H1 (cell line): ENCODE measurements at places on chromosomes 3 and 15.

DNA sequence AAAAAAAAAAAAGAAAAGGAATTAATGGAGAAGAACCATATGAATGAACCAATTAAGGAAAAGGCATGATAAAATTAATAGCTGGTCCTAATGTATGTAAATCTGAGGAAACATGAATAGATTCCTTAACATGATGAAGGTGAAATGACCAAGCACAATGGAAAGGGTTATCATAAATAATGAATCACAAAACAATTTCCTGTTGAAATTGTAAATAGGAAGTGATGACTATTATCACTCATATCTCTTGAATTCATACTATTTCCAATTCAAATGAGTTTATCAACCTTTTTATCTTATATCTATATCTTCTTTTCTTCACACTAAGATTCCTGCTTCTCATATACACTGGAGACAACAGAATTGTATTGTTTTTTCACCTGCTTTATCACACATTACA, 32.0 kb downstream of the AADACL2 start:
- no peaks in the 10 kb centered on the region for H3K4me1 ChIP-seq
- H3K36me3 ChIP-seq, result no peaks in the 10 kb centered on the region
- H3K4me3 ChIP-seq, result no peak overlapping the region
- H3K27me3 ChIP-seq, result no peaks in the 10 kb centered on the region
- DNase-seq, result no peak

GRCh38 chr3:73624821-73625665, at the start of gene PDZRN3:
Gene PDZRN3 (minus strand): TSS chr3:73624941.
- peak within 1 kb of the TSS; percentile 70 for H3K4me3 ChIP-seq
- H3K36me3 ChIP-seq, result no peaks in the 10 kb centered on the region
- H3K27me3 ChIP-seq, result no peaks in the 10 kb centered on the region
- H3K27ac ChIP-seq, result no peak within 1 kb of the TSS
- DNase-seq, result peak; percentile 34

DNA sequence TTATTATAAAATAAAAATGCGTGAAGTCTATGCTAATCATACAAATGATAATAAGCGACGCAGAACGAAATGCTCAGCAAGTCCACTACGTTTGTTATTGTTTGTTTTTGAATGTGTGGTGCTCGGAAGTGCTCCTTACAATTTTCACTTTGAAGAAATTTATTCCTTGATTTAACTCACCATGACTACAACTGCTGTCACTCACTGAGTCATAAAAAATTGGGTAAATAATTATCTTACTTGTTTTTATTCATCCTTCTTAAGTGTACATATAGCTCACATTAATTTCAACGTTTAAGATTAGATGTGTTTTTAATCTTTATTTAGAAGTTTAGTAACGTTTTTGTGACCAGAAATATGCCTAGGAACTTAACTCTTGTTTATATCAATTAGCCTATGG, 66.7 kb upstream of the NANOGP8 start:
- DNase-seq, result no peak
- H3K4me1 ChIP-seq, result no peaks in the 10 kb centered on the region
- H3K4me3 ChIP-seq, result no peak overlapping the region
- H3K27ac ChIP-seq, result no peak overlapping the region
- H3K27me3 ChIP-seq, result no peaks in the 10 kb centered on the region
- H3K36me3 ChIP-seq, result no peaks in the 10 kb centered on the region

GRCh38 chr3:180176059-180176458, 139.3 kb upstream of the PEX5L start:
- H3K27ac ChIP-seq, result no peak overlapping the region
- H3K4me3 ChIP-seq, result no peak overlapping the region
- DNase-seq, result no peak
- no peaks in the 10 kb centered on the region for H3K27me3 ChIP-seq
- H3K36me3 ChIP-seq, result no peaks in the 10 kb centered on the region

DNA sequence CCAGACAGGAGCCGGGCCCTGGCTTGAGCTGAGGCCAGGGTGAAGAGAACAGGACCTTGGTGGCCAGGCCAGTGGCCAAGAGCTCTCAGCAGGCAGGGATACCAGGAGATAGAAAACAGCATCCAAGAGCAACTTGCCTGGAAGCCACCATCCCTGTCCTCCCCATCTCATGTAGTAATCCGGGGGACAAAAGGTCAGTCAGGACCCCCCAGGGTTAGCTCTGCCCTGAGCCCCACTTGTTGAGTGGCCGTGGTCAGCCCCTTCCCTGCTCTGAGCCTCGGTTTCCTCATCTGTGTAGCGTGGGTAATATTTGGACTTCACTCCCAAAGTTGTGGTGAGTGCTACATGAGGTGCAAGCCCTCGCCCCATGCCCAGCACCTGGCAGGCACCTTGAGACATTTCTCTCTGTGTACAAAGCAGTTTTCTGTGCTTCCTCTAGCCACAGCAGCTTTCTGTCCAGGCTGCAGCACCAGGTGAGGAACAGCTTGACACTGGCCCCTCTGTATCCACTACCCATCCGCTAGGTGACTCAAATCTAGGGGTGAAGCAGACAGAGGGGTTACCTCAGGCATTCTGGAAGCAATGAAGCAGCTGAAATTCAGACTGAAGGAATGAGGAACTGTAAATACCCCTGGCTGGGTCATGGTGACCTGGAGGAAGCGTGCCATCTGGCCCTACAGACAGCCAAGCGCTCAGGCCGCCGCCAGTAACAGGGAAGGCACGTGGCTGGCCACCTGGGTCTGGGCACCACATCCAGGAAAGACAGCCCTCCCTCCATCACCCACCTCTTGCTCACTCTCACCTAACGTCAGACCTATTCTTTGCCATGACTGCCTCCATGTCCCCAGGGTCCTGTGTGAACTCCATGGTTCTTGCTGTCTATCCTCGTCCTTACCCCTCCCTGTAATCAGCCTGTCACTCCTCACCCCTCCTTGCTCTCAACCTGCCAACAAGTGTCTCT, 6.7 kb downstream of the CISH start:
- H3K4me3 ChIP-seq, result no peak overlapping the region
- H3K27me3 ChIP-seq, result peaks cover 5% of the 10 kb centered on the region
- no peaks in the 10 kb centered on the region for H3K36me3 ChIP-seq

- H3K27me3 ChIP-seq, result no peaks in the 10 kb centered on the region
- 0 out of 2 replicates have a peak, but pooled peaks cover 3% of the 10 kb centered on the region for H3K4me1 ChIP-seq
- H3K36me3 ChIP-seq, result no peaks in the 10 kb centered on the region
- H3K27ac ChIP-seq, result no peak overlapping the region
- no peak for DNase-seq
Measured at GRCh38 chr3:184780981-184781515, 30.9 kb upstream of the VPS8 start.

DNA sequence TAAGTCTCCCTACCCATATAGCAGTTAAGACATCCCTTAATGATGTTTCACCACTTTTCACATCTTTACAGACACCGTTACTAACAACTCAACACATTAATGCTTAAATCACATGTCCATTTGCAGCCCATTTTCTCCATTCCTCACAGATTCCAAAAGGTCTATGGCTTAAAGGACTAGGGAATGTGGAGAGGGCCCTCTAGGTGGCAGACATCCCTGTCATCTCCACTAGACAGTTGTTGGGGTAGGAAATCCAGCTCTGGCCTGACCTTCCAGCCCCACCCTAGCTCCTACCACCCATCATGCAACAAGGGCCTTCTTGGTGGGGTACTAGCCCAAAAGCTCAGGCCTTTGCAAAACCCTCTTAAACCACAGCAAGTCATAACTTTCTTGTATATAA, 25.2 kb downstream of the CPEB1 start:
- no peak overlapping the region for H3K4me3 ChIP-seq
- no peaks in the 10 kb centered on the region for H3K36me3 ChIP-seq
- no peaks in the 10 kb centered on the region for H3K4me1 ChIP-seq
- no peaks in the 10 kb centered on the region for H3K27me3 ChIP-seq
- H3K27ac ChIP-seq, result no peak overlapping the region

- peaks cover 3% of the 10 kb centered on the region for H3K4me1 ChIP-seq
- peak; percentile 57 for DNase-seq
- no peaks in the 10 kb centered on the region for H3K27me3 ChIP-seq
Measured at GRCh38 chr3:61563313-61564271, 2.2 kb downstream of the PTPRG start.

DNA sequence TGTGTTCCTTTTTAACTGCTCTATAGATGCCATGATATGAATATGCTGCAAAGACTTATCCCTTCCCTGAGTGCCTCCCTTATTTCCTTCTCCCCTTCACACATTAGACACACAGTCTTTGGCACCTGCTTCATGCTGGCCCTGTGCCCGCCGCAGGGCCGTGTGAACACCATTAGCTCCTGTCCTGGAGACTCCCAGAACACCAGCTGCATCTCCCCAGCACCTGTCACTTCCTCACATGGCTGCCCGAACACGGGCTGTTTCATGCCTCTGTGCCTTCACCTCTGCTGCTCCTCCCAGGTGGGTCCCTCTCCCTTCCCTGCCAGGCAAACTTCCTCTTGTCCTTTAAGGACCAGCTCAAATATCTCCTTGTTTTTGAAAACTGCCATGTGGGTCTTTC, 40.5 kb upstream of the SEC13 start:
- DNase-seq, result no peak
- H3K4me1 ChIP-seq, result no peaks in the 10 kb centered on the region
- H3K27me3 ChIP-seq, result no peaks in the 10 kb centered on the region
- H3K27ac ChIP-seq, result no peak overlapping the region
- H3K36me3 ChIP-seq, result no peaks in the 10 kb centered on the region
- no peak overlapping the region for H3K4me3 ChIP-seq

GRCh38 chr15:101168463-101168824, 83.4 kb downstream of the CHSY1 start:
- no peak overlapping the region for H3K4me3 ChIP-seq
- no peaks in the 10 kb centered on the region for H3K4me1 ChIP-seq
- no peak overlapping the region for H3K27ac ChIP-seq
- H3K36me3 ChIP-seq, result no peaks in the 10 kb centered on the region
- no peak for DNase-seq

DNA sequence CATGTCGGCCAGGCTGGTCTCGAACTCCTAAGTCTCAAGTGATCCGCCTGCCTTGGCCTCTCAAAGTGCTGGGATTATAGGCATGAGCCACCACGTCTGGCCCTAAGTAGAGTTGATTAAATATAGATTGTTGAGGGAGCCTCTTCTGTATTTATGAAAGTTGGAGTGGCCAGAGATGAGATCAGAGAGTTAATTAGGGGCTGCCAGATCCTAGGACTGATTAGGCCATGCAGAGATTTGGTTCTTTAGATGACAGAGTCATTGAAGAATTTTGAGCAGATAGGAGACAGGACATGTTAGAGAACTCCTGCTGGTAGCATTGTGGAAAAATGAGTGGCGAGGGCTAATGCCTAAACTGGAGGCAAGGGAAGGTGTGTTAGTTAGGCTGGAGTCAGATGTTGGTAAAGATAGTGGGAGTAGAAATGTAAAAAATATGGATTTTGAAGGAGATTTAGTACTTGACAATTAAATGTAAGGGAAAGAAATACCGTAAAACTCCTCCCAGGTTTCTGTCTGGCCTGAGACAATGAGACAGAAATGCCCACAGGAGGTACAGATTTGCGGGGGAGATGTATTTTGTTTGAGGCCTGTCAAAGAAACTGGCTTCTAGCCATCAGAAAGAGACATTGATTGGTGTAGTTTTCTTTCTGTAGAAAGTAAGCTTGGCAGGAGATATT, 23.4 kb downstream of the SACM1L start:
- peaks cover 22% of the 10 kb centered on the region for H3K36me3 ChIP-seq
- no peaks in the 10 kb centered on the region for H3K4me1 ChIP-seq
- H3K27me3 ChIP-seq, result no peaks in the 10 kb centered on the region

GRCh38 chr3:192818126-192818525, 90.8 kb upstream of the FGF12 start:
- H3K36me3 ChIP-seq, result no peaks in the 10 kb centered on the region
- H3K4me3 ChIP-seq, result no peak overlapping the region
- no peak overlapping the region for H3K27ac ChIP-seq
- no peak for DNase-seq
- H3K27me3 ChIP-seq, result no peaks in the 10 kb centered on the region
- peaks cover 5% of the 10 kb centered on the region for H3K4me1 ChIP-seq

DNA sequence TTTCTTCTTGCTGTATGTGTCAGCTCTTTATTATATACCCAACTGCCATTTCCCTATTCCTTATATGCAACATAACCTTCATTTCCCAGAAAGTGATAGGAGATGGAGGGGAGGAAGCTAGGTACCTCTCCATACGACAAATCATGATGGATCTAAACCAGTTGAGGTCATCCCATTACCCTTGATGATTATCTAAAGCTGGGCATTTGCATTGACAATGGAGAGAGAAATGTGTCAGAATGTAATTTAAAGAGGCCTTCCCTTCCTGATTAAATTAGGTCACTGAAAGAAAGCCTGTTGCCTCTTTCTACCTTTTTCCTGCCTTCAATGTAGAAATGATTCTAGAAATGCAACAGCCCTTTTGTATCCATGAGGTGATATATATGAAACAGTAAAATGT, 81.9 kb downstream of the SUCNR1 start:
- no peaks in the 10 kb centered on the region for H3K36me3 ChIP-seq
- no peak overlapping the region for H3K27ac ChIP-seq
- no peak for DNase-seq
- H3K27me3 ChIP-seq, result no peaks in the 10 kb centered on the region
- H3K4me3 ChIP-seq, result no peak overlapping the region

GRCh38 chr3:111831840-111832239, 27.2 kb upstream of the PHLDB2 start:
- H3K4me3 ChIP-seq, result no peak overlapping the region
- H3K36me3 ChIP-seq, result no peaks in the 10 kb centered on the region
- no peak overlapping the region for H3K27ac ChIP-seq
- H3K4me1 ChIP-seq, result no peaks in the 10 kb centered on the region
- no peak for DNase-seq
- H3K27me3 ChIP-seq, result 0 out of 2 replicates have a peak, but pooled peaks cover 2% of the 10 kb centered on the region

DNA sequence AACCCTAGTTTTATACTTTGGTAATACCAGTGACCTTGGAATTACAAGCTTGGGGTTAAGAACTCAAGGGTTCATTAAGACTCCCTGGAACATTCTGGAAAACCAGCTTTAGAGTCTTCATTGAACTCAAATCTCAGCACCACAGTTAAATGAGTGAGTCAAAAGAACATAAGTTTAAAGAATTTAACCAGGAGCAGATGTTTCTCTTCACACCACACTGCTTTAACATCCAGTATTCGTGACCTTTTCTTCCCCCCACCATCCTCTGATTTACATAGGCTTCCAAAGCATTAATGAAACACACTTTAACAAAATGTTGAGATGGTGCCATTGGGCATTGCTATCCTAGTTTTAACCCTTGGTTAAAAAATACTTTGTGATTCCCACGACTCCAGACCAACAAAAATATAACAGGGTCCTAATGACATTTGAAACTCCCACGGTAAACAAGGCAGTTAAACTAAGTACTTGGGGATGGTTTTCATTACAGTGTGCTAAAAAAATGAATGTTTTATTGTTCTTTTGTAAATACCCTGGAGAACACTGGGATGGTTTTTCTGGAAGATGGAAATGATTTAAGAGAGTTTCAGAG, 123.9 kb downstream of the OXNAD1 start:
- H3K27ac ChIP-seq, result no peak overlapping the region
- no peak for DNase-seq
- no peaks in the 10 kb centered on the region for H3K36me3 ChIP-seq
- no peaks in the 10 kb centered on the region for H3K4me1 ChIP-seq

DNA sequence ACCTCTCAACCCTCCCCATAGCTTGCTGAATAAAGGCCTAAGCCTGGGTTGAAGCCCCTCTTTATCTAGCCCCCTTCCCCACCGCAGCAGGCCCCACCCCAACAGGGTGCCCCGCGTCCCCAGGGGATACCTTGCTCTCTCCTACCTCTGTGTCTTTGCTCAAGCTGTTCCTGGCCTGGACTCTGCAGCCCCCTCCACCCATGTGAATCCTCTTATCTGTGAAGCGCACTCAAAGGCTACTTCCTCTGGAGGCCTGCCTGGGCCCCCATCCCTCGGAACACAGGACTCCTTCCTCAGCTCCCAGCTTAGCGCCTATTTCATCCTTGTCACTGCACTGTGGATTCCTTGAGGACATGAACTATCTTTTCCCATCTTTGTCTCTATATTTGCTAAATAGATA, 61.4 kb upstream of the HERC1 start:
- no peak overlapping the region for H3K27ac ChIP-seq
- no peaks in the 10 kb centered on the region for H3K27me3 ChIP-seq
- DNase-seq, result no peak
- no peak overlapping the region for H3K4me3 ChIP-seq
